ENCODE measurements at places on chromosomes 5 and 9. TPM values are rescaled to one million over a fixed set of nuclear protein-coding genes. Genes with fewer than 3 reads are reported as not detected.

RLN1 gene
- polyA plus RNA-seq = 0.86 TPM

DNA sequence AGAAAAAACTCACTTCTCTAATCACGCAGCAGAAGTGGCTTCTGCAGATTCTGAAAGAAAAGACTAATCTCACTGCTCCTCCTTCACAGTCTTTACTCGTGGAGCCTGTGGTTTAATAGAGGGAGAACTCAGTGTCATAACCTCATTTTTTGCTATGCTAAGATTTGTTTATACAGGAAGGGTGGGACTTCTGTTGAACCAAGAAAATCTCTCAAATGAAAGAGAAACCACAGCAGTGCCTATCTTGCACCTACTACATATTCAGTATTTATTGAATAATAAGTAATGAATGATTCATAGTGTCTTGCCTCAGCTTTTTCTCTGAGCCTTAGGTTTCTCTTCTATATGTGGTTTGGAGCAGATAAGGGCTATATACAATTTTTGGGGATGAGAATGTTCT is 136.1 kb upstream of the DMAC1 start:
- no peak for DNase-seq

DNA sequence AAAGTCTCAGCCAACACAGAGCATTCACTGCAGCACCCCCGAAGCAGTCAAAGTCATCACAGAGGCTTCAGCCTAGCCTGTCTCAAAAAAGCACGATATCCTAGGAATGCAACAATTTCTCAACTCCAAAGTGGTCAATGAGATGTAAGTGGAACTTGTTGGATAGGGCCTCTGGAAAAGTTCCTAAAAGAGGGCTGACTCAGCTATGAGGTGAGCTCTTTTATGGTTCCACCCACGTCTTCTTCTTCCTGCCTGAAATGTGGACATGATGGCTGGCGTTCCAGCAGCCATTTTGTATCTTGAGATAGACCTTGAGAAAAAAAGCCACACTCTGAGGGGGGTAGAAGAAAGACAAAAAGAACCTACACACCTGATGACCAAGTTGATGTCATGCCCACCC is 32.5 kb upstream of the TRIO start:
- no peak for DNase-seq

GMCL2 gene
- polyA plus RNA-seq = not detected

GRCh38 chr5:135055396-135055795 is 21.4 kb upstream of the PITX1 start:
- no peak for DNase-seq

GRCh38 chr9:18002718-18003438 is 424.0 kb downstream of the SH3GL2 start:
- DNase-seq = no peak

GRCh38 chr9:137174722-137175293 is 3.0 kb upstream of the TMEM210 start:
- no peak for DNase-seq

GRCh38 chr5:37738057-37738691 is 101.7 kb downstream of the GDNF start:
- DNase-seq = no peak

DNA sequence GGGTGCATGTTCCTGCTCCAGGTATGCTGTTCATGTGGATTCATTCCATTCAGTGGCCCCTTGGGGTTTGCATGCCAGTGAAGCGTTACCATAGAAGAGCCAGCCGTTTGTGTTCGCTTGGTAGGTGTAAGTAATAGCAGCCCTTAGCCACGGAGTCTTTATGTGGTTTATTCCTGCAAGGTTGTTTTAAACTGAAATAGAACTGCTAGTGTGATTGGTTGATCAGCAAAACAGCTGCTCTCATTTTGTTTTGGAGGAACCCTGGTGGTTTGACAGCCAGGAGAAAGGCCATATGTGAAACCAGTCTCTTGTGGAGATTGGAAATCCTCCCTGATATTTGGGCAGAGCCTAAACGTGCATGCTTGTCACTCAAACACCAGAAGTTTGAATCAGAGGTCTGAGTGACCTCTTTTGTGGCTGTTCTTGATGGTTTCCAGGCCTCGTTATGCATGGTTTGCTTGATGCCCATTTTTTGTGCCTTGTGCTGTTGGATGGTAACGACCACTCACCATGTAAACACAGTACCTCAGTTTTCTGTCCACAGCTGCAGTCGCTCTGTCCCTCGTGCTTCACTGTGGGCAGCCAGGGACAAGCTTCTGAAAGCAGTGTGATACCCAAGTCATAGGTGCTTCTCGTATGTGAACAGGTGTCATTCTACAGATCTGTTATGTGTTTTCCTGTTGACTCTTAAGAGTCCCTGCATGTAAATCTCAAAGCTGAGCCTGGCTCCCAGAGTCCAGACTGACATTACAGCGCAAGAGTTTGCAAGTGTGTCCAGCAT is 58.3 kb upstream of the NXNL2 start:
- DNase-seq = no peak

ENC1 gene
- polyA plus RNA-seq = 72.9 TPM

LCN6 gene
- not detected for polyA plus RNA-seq

- DNase-seq = no peak
These were observed 150.3 kb downstream of the GPBP1 start for GRCh38 chr5:57324181-57324580.

GRCh38 chr5:58087123-58087522 is 372.8 kb downstream of the PLK2 start:
- DNase-seq = peak; percentile 45

SAXO1 gene
- 0.24 TPM for polyA plus RNA-seq

CLIC3 gene
- polyA plus RNA-seq = 0.38 TPM

TRPM3 gene
- 15.9 TPM for polyA plus RNA-seq

DNA sequence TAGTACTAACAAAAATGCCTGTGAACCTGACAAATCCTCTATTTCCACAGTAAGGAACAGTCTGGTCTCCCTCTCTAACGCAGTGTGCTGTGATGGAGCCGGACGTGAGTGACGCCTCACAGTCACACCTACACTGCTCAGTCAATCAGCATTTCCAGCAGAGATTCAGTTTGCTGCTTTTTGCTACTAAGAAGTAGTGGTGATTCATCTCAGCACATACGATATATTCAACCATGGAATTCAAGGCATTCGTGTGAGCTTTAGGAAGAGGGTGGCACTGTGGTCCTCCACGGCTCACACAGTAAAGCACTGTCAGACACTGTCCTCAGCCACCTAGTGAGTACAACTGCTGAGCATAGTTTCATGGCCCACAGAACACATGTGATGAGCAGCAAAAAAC is 70.9 kb downstream of the SETX start:
- no peak for DNase-seq

DNA sequence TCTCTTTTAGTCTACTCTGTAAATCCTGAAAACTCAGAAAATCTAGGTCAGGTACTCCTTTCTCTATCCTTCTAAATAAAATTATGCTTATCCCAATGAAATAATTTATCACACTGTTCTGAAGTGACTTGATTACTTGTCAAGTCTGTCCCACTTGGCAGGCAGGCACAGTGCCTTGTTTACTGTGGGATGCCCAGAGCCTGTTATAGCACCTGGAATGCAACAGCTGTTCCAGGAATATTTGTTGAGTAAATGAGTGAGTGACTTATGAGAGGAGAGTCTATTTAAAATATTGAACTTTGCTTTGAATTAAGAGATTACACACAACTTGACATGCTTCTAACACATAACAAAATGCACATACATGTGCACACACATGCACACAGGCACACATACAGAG is 130.0 kb downstream of the MPDZ start:
- DNase-seq = no peak

DNA sequence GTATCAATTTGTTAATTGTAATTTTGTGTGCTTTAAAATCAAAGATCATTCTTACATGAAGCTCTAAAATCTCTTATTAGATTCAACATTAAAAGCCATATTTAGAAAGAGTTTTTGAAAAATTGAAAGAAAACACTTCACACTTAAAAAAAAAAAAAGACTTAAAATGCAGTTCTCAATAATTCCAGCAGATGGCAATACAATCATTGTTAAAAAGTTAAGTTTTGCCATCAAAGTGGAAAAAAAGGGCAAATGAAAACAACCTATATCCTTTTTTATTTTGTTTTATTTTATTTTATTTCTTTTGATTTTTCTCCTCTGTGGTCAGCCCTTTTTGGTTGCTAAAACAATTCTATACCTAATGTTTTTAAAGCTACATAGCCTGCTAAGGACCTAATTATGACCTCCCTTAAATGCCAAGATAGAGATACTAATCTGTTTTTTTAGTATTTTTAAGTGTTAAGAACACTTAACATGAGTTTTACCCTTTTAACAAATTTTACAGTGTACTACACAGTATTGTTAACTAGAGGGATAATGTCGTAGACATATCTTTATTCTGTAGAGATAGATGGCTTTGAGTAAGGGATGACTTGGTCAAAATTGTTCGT is 154.2 kb upstream of the DAB2 start:
- no peak for DNase-seq

DNA sequence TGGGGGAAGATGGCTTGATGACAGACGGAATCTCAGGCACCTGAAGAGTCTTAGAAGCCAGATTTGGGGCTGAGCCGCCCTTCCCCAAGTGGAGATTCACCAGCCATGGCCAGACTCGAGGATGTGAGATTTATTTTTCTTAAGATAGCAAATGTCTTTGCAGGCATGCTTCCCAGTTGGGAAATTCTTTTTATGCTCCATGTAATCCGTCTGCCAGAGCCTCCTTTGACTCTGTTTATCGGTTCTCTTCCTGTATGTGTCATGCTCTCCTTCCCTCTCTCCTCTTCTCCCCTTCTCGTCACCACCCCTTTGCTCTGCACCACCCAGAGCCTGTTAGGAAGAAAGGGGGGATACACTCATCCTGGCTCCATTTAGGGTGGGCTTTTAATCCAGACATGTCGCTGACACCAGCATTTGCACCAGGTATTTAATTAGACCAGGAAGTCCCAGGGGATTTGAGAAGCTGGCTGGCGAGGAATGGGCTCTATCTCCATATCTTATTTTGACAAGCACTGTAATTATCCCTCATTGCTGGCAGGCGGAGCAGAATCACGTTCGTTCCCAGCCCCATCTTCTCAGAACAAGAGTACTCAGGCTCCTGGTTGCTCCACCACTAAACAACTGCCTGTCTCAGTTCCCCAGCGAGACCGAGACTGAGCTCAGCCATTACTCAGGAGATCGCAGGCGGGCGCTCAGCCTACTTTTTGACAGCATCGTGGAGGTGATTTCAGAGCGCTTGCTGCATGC is 50.9 kb downstream of the KCNIP1 start:
- no peak for DNase-seq

DNA sequence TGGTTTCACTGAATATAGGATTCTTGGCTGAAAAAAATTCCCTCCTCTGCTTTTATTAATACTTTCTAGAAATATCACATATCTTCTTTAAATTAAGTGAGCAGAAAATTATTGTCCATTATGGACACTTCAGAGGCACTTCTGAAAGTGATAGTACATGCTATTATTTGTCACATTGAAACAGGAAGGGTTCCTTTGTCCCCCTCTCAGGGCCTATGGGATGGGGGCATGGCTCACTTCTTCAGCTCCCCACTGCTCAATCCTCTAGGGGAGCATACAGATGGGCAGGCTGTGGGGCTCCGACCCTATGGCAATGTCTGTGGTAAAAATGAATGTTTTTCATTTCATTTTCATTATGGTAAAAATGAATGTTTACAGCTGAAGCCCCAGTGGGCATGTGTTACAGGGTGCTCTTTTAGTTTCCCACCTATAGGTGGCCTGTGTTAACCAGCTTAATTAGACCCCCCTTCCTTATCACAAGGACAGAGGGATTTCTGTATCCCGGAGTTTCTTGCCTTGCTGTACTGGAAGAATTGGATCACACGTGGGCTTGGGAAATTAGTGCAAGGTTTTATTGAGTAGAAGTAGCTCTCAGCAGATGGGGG is 1225.2 kb downstream of the PTPRD start:
- DNase-seq = no peak

DNA sequence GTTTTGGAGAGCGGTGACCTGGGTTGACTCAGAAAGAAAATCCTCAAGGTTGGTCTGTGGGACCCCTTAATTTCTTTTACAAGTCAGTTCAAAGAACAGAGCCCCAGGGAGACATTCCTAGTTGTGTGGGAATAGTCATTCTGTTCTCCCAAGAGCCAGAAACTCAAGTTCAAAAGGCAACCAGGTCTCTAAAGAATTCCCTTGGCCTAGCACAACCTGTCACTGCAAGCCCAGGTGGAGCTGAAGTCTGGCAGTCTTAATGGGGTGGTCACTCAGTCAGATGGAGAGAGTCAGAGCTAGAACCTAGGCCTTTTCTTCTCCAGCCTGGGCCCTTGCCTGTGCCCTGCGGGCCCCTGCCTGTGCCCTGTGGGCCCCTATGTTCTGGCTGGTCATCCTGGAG is 37.5 kb upstream of the CDKN2AIPNL start:
- no peak for DNase-seq

- no peak for DNase-seq
These were observed 125.3 kb downstream of the ATP10B start for GRCh38 chr5:160726721-160727120.

All from right renal cortex interstitium (tissue), 3 donors.